ENCODE measurements at places on chromosomes 4 and X.

GRCh38 chr4:4673070-4673469, 131.2 kb upstream of the STX18 start:
- no peak for DNase-seq

- no peak for DNase-seq
Measured at GRCh38 chr4:17941731-17942130, 79.8 kb downstream of the LCORL start.

- DNase-seq = no peak
Measured at GRCh38 chr4:92071587-92071986, 232.2 kb upstream of the GRID2 start.

DNA sequence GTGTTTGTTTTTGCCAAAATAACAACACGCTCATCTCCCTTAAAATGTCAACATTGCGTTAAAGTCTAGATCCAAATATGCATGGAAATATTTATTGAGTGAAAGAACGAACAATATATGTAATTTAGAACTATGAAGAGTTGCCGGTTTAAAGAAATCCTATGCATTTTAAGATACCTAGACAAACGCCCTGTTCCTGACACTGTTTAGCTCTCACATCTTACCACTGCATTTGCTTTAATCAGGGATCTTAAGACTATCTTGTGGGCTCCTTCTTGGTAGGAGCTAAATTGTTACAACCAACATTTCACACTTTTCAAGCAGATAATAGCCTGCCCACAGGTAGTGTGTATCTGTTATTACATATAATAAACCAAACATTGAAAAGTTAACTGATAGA, 96.6 kb upstream of the RPS6KA3 start:
- DNase-seq = no peak

DNA sequence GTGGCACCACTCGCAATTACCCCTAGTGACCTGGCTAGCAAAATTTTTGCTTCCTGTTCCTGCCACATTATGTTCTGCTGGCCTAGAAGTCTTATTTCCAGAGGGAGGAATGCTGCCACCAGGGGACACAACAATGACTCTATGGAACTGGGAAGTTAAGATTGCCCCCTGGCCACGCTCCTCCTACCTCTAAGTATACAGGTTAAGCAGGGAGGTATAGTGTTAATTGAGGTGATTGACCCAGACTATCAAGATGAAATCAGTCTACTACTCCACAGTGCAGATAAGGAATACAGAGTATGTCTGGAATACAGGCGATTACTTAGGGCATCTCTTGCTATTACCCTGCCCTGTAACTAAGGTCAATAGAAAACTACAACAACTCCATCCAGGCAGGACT, 48.8 kb upstream of the SMARCAD1 start:
- DNase-seq = no peak

- DNase-seq = no peak
Measured at GRCh38 chrX:119802546-119802945, 11.1 kb upstream of the RPL39 start.

DNA sequence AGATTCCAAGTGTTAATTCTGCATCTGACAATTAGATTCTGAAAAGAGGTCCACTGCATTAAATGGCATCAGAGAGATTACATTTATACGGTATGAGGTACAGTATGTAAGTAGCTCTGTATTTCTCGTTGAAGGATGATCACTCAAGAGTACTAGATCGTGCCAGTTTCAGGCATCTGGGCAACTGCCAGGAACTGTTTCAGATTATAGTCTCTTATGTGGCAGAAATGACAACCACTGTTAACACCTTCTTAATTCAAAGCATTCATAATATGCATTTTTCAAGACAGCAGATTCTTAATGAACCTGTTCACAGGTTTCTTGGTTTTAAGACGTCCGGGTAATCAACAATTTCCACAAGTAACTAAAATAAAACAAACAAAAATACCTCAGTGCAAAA, 1.6 kb downstream of the ANKRD50 start:
- peak; percentile 6 for DNase-seq

DNA sequence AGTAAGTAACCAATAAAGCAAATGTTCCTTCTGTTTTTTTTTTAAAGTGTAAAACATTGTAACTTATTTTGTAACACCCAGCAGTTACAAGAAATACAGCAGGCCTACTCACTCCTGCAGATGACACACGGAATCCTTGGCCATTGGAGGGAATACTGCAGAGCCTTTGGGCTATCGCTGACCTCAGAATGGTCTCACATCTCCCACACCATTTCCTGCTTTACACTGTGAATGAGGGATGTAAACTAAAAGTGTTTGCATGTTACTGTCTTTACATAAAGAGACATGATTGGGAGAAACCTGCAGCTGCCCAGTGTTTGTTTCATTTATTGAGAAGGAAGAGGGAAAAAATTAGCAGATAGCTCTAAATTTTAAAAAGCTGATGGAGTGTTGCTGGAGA, 64.1 kb downstream of the USP46 start:
- peak; percentile 12 for DNase-seq

GRCh38 chr4:153205757-153206156, 1.5 kb downstream of the TRIM2 start:
- DNase-seq = peak; percentile 31

DNA sequence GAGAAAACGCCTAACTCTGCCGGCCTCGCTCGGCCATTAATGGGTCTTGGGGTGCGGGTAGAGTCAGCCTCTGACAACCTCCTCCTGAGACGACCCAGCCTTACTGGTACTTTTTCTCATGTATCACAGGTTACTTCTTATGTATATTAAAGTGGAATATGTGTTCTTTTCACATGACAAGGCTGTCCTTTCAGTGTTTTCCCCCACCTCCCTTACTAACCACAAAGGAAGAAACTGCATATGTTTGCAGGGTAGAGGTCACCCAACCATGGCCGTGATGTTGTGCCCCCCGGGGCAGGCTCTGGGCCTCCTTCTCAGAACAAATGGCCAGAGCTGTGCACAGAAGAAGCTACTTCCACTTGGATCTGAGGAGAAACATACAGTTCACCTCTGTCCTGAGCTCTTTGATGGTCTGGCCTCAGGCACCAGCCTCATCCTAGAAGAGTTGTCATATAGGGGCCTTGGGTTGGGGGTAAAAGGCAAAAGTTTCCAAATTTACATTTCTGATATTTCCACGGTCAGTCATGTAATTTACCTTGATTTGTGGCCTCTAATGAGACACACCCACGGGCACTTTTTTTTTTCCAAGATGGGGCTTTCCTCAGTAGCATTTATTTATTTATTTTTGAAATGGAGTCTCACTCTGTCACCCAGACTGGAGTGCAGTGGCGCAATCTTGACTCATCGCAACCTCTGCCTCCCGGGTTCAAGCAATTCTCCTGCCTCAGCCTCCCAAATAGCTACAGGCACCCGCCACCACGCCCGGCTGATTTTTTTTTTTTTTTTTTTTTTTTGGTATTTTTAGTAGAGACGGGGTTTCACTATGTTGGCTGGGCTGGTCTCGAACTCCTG, 1.9 kb downstream of the SOWAHD start:
- no peak for DNase-seq

DNA sequence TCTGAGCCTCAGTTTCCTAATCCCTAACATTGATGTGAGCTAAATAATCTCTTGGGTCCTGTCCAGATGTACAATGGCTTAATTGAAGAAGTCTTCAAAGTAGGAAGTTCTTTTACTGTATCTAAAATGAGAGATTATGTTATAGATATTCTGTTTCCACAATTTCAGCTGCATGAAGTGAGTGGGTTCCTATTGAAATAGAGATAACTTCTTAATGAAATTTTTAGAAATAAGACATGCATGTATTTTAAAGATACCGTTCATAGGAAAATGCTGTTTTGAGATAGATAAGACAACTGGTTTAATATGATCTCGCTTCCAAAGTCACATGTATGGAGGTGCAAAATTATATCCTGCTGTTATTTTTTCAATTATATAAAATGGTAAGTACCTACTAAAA, 71.9 kb downstream of the CLDN22 start:
- no peak for DNase-seq

GRCh38 chr4:815464-816146, 10.3 kb downstream of the CPLX1 start:
- DNase-seq = no peak

DNA sequence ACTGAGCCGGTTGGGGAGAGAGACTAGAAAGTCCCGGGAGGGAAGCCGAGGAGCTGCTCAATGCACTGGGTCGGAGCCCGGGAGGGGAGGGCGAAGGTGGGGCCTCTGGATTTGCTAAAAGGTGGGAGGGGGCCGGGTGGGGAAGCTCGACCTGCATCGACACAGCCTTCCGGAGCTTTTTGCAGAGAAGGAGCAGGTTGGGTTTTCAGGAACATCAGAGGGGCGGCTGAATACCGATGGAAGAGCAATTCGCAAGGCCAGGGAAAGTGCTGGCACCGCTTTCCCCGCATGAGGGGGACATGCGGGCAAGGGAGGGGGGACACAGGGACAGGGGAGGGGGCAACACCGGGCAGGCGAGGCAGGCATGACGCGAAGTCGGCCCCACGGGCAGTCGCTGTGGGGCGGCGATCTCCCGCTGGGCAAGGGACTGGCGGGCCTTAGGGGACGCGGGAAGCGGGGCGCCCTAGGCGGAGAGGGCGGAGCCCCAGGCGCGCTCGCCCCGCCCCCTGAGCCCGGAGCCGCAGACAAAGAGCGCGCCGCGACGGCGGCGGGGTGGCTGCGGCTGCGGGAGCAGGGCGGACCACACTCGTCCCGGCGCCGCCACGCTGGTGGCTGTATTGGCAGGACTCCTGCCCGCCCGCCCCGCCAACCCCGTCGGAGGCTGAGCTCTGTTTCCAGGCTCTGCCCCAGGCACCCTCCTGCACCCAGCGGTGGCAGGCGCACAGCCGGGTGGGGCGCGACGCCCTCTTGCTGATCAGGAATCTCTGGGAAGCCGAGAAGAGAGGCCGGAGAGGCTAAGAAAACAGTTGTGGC, 11.6 kb downstream of the PDZD4 start:
- DNase-seq = no peak

DNA sequence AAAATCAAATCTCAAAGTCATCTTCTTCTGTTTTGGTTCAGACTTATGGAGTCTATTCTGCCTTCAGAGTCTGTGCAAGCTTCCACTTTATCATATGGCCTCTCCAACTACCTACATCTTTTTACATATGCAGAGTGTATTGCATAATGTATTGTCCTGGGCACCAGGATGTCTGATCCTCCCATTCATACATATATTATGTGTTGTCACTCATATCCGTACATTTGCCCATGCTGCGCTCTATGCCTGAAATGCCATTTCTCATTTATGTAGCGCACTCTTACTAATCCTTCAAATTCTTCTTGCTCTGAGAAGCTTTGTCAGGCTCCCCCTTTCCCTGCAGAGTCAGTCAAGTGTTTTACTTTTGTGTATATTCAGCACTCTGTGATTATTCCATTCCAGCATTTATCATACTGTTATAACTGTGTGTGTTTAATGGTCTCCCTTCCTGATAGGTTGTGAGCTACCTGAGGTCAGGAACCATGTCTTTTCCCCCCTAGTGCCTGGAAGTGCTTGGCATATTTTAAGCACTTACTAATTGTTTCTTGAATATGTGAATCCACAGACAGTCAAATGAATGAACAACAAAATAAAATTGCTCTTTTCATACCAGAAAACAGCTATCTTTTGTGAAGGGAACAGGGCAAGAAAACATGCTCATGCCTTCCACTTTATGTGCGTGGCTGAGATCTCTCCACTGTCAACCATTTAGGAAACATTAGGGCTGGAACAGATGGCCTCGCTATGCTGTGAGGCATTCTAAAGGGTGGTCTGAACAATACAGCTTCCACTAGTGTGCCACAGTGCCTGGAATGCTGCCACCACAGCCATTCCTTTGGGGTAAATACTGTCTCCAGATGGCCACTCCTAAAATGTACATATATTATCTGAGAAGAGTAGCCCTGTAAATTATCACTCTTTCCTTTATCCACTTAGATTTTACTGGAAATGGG, 81.8 kb downstream of the GLUD2 start:
- DNase-seq = no peak

DNA sequence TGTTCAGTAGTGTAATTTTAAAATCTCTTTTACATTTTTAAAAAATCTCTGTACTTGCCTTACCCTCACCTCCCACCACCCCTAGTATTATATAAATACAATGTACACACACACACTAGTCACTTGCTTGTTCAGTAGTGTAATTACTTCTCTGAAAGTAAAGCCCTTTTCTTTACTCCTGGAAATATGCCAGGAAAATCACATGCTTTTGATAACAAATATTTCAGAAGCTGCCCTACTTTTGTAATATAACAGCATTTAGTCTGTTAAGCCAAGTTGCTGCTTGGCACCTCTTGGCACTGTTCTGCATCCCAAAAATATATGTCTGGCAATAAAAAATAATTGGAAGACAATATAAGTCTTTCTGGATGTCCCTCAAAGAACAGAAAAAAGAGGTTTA, 172.8 kb upstream of the APOOL start:
- DNase-seq = no peak

- no peak for DNase-seq
Measured at GRCh38 chrX:8089141-8089540, 81.9 kb downstream of the VCX2 start.

- DNase-seq = peak; percentile 21
Measured at GRCh38 chr4:74555231-74555630, 110.3 kb downstream of the AREG start.

DNA sequence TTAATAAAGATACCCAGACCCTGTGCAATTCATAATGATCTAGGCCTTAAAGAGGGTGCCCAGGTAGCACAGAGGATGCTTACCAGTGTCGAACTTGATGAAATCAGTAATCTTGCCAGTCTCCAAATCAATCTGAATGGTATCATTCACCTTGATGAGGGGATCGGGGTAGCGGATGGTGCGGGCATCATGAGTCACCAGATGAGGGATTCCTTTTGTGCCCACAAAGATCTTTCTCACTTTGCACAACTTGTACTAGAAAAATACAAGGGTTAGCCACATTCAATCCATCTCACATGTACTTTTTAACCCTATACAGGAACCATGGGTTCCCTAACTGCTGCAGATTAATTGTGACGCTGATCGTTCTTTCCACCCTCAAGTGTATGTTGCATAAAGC, 3.3 kb downstream of the RPS4X start:
- no peak for DNase-seq

DNA sequence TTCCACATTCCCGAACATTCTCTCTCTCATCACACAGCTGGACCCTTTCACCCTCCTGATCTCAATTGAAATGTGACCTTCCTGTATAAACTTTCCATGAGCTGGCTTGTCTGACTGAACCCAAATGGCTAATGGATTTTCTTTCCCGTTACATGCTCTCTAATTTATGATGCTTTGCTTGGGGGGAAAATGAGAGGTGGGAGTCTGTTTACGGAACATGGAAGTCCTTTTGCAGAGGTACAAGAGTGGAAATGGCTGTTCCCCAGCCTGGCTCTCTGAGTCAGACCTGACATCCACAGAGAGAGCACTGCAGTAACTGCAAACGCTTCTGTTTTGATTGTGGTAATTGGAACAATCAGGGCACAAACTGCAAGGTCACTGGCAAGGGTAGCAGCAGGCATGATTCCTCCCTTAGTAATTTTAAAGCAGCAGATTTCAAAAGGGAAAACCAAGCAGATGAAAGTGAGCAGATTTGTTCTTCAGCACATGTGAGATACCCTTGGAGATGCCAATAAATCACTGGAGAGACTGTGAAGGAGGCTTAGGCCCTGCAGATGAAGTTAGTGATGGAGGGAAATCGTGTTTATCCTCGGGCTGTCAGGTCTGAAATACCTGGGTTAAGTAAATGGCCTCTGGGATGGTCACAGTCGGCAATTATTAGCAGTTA, 83.9 kb downstream of the SNCA start:
- DNase-seq = peak; percentile 74

- peak; percentile 2 for DNase-seq
Measured at GRCh38 chr4:121648516-121648915, 48.3 kb downstream of the ANXA5 start.
